Activated CD8-positive, alpha-beta T cell treated with anti-CD3 and anti-CD28 coated beads for 36 hours (primary cell): ENCODE measurements at places on chromosomes 13 and 19. TPM values are rescaled to one million over a fixed set of nuclear protein-coding genes. Genes with fewer than 3 reads are reported as not detected.

GRCh38 chr19:12701596-12702282 is 5.3 kb upstream of the FBXW9 start:
- peaks cover 51% of the 10 kb centered on the region for H3K36me3 ChIP-seq
- no peaks in the 10 kb centered on the region for H3K27me3 ChIP-seq
- H3K27ac ChIP-seq = no peak overlapping the region
- H3K4me3 ChIP-seq = no peak overlapping the region

DNA sequence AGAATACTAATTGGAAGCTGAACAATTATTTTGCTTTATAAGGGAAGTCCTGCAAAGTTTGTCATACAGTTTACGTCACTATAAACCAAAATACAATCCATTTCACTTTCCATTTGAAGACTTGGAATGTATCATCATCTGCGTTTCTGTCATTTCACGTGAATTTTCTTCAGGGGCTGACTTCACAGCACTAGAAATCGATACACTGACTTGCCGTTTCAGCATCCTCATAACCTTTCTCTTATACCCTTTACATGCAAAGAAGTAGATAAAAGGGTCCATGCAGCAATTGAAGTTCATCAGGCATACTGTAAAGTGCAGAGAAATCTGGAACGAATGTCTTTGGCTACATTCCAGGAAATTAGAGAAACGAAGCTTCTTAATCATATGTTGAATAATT is 12.2 kb downstream of the GPR183 start:
- peaks cover 54% of the 10 kb centered on the region for H3K36me3 ChIP-seq
- H3K4me1 ChIP-seq = peaks cover 75% of the 10 kb centered on the region
- no peak for DNase-seq
- no peaks in the 10 kb centered on the region for H3K27me3 ChIP-seq
- peak overlapping the region; percentile 34 for H3K27ac ChIP-seq

GRCh38 chr13:98672947-98673613 is 79.4 kb downstream of the SLC15A1 start:
- H3K27me3 ChIP-seq = no peaks in the 10 kb centered on the region
- no peak overlapping the region for H3K27ac ChIP-seq
- H3K4me3 ChIP-seq = no peak overlapping the region
- DNase-seq = peak; percentile 58

DNA sequence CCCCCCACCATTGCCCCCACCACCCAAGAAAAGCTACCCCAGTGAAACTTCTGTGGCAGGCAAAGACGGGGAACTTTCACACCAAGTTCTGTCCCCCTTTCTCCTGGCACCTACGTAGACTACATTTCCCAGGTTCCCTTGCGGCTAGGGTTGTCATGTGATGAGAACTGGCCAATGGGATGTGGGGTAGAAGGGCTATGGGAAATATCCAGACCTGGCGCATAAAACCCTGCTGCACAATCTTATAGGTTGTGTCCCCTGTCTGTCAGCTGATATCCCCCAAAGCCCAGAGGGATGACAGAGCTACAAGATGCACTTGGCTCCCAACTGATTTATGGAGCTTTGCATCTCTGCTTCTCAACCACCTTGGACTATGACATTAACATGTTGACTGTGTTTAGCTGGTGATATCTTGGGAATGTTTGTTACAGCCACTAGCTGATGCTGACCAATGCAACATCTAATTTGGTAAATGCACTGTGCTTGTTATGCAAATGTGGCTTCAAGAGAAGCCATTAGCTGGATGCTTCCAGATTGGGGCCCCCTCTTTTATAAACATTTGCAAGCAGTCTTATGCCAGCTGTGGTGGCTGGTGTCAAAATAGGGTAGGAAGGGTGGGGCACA is 6.1 kb downstream of the SH2D3A start:
- H3K27ac ChIP-seq = no peak overlapping the region
- H3K4me3 ChIP-seq = no peak overlapping the region

- H3K27ac ChIP-seq = peak within 1 kb of the TSS; percentile 87
- peaks cover 21% of the 10 kb centered on the region for H3K4me1 ChIP-seq
- H3K27me3 ChIP-seq = no peaks in the 10 kb centered on the region
Observed at GRCh38 chr19:11887611-11888531, at the start of gene ZNF69. ZNF69 (plus strand) TSS chr19:11887782; CDS start chr19:11887924, 142 bp downstream.

Gene VASP
- total RNA-seq = 152 TPM

Gene OR7D2
- not detected for total RNA-seq

DNA sequence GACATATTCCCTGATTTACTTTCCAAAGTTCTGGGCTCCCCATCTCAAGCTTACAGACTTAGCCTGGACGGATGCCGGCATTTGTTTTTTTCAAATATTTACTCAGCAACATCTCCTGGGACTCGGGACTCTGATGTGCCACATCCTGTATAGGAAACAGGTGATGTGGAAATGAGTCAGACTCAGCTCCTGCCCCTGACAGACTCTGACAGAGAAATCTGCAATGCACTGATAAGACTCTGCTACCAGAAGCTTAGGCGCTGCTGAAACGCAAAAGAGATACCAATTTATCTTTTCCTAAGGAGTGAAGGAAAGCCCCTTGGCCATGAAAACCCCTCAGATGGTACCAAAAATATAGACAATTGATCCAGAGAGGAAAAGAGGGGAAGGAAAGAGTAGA is 16.2 kb downstream of the LAIR2 start:
- H3K4me3 ChIP-seq = no peak overlapping the region
- peak overlapping the region; percentile 71 for H3K27ac ChIP-seq
- peaks cover 51% of the 10 kb centered on the region for H3K4me1 ChIP-seq
- peak; percentile 64 for DNase-seq

DNA sequence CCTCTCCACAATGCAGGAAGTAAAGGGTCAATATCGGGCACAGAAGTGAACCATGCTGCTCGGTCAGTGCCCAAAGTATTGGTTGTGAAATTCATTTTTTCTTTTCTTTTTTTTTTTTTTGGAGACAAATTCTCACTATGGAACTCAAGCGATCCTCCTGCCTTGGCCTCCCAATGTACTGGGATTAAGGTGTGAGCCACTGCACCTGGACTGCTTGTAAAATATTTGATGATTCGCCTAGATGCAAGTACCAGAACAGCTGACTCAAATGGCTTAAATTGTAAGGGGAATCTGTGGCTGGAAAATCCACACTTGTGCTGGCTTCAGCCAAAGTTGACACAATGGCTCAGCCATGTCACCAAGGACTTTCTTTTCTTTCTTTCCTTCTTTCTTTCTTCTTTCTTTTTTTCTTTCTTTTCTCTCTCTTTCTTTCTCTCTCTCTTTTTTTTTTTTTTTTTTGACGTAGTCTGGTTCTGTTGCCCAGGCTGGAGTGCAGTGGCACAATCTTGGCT is 43.7 kb downstream of the NUMBL start:
- H3K4me3 ChIP-seq = no peak overlapping the region
- no peak overlapping the region for H3K27ac ChIP-seq
- peaks cover 2% of the 10 kb centered on the region for H3K27me3 ChIP-seq
- H3K4me1 ChIP-seq = no peaks in the 10 kb centered on the region
- no peak for DNase-seq

- DNase-seq = no peak
- H3K4me3 ChIP-seq = no peak overlapping the region
- peaks cover 6% of the 10 kb centered on the region for H3K4me1 ChIP-seq
- peaks cover 14% of the 10 kb centered on the region for H3K27me3 ChIP-seq
- no peaks in the 10 kb centered on the region for H3K36me3 ChIP-seq
Observed at GRCh38 chr13:33206425-33206824, 79.1 kb downstream of the STARD13 start.

- DNase-seq = no peak
- H3K4me3 ChIP-seq = no peak overlapping the region
Observed at GRCh38 chr13:112582263-112582662, 5.7 kb downstream of the TUBGCP3 start.

DNA sequence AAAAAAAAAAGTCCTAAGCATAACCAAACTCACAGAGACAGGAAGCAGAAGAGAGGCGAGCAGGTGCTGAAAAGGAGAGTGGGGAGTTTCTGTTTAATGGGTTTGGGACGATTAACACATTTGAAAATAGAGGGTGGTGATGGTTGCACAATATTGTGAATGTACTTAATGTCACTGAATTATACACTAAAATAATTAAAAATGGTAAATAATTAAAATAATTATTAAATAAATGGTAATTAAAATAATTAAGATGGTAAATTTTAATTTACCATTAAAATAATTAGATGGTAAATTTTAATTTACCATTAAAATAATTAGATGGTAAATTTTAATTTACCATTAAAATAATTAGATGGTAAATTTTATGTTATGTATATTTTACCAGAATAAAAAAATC is 74.8 kb upstream of the XPO4 start:
- DNase-seq = no peak
- H3K4me3 ChIP-seq = no peak overlapping the region
- H3K27me3 ChIP-seq = no peaks in the 10 kb centered on the region
- H3K4me1 ChIP-seq = no peaks in the 10 kb centered on the region

DNA sequence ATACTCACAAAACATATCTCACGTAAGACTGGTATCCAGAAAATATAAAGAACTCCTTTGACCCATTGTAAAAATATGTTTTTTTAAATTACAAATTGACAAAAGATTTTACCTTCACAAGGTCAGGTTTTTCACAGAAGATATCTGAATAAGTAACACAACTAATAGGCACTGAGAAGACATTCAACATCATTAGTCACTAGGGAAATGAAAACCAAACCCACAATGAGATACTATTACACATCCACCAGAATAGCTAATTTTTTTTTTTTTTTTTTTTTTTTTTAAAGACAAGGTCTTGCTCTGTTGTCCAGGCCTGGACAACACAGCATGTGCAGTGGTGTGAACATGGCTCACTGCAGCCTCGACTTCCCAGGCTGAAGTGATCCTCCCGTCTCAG is 157.5 kb downstream of the MIPEP start:
- no peaks in the 10 kb centered on the region for H3K27me3 ChIP-seq
- no peak overlapping the region for H3K27ac ChIP-seq
- H3K4me3 ChIP-seq = no peak overlapping the region
- no peak for DNase-seq
- no peaks in the 10 kb centered on the region for H3K4me1 ChIP-seq

- no peaks in the 10 kb centered on the region for H3K36me3 ChIP-seq
- DNase-seq = no peak
- no peak overlapping the region for H3K4me3 ChIP-seq
- H3K27ac ChIP-seq = no peak overlapping the region
- no peaks in the 10 kb centered on the region for H3K27me3 ChIP-seq
- peaks cover 12% of the 10 kb centered on the region for H3K4me1 ChIP-seq
Observed at GRCh38 chr13:77350811-77351210, 23.9 kb upstream of the MYCBP2 start.

Gene NPHS1
- total RNA-seq = not detected

GRCh38 chr13:82088781-82089180 is 1747.9 kb upstream of the SPRY2 start:
- H3K4me1 ChIP-seq = no peaks in the 10 kb centered on the region
- no peak overlapping the region for H3K27ac ChIP-seq
- H3K27me3 ChIP-seq = no peaks in the 10 kb centered on the region
- H3K36me3 ChIP-seq = no peaks in the 10 kb centered on the region
- H3K4me3 ChIP-seq = no peak overlapping the region

DNA sequence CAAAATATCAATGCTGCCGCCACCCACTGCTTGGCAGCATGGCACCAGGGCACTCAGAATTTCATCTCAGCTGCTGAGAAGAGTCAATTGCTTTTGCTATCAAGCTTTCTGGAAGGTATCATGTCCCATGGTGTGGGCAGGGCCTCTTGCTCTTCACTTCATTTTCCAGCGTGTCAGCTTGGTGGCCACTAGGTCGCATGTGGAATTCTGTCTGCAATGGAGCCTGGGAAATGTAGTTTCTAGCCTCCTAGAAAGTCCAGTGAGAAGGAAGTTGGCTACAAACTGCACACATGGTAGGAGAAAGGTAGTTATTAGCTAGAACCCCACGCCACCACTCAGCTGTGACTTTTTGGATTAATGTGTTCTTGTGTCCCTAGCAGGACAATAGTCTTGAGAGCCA is 105.3 kb downstream of the MYO16 start:
- H3K4me3 ChIP-seq = no peak overlapping the region
- no peaks in the 10 kb centered on the region for H3K36me3 ChIP-seq
- no peak for DNase-seq
- H3K27me3 ChIP-seq = no peaks in the 10 kb centered on the region
- no peak overlapping the region for H3K27ac ChIP-seq

GRCh38 chr19:4139614-4140236 is 13.7 kb upstream of the CREB3L3 start:
- peak overlapping the region; percentile 3 for H3K4me3 ChIP-seq
- DNase-seq = peak; percentile 93
- no peaks in the 10 kb centered on the region for H3K36me3 ChIP-seq
- no peak overlapping the region for H3K27ac ChIP-seq
- H3K4me1 ChIP-seq = peaks cover 11% of the 10 kb centered on the region
- H3K27me3 ChIP-seq = peaks cover 2% of the 10 kb centered on the region

Gene ZNF607
- 7.4 TPM for total RNA-seq

DNA sequence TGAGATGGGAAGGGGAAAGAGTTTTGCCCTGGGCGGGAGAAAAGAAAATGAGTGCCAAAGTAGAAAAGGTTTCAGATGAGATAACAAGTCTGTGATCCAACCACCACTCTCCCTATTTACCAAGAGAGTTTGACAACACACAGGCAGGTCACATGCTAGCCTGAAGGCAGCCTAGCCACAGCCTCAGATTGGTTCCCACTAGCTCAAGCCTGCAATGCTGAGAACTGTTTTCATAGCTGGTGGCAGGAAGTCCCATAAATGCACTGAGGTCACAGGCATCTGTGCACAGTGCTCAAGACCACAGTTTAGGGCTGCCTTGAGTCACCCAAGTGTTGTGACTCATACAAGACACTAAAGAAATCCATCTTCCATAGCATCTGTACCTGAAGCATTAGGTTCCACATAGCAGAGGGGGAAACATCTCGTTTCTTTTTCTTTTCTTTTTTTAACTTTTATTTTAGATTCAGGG is 18.5 kb upstream of the POP4 start:
- peaks cover 4% of the 10 kb centered on the region for H3K36me3 ChIP-seq
- peaks cover 17% of the 10 kb centered on the region for H3K27me3 ChIP-seq
- H3K27ac ChIP-seq = peak overlapping the region; percentile 55
- peaks cover 29% of the 10 kb centered on the region for H3K4me1 ChIP-seq
- H3K4me3 ChIP-seq = no peak overlapping the region

DNA sequence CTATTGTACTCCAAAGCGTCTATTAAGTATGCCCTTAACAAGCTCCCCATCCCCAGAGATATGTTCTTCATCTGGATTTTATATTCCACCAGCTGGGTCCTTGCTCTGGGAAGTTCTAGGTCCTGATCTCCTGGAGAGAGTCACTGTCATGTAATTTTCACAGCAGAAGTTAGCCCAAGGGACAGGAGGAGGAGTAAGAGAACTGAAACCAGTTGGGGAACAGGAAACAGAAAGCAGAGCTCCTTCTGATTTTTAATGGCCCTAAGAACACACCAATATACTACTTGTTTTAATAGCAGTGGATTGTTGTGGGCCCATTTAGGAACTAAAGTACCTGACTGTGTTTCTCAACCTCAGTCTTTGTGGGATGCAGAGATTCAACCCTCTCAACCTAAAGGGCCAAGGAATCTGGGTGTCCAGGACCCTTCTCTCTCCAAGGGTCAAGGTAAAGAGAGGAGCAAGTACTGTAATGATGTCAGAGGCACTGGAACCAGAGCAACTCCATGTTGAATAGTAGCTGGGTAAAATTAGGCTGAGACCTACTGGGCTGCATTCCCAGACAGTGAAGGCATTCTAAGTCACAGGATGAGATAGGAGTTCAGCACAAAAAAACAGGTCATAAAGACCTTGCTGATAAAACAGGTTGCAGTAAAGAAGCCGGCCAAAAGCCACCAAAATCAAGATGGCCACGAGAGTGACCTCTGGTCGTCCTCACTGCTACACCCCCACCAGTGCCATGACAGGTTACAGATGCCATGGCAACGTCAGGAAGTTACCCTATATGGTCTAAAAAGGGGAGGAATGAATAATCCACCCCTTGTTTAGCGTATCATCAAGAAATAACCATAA is 8.1 kb upstream of the FPR3 start:
- no peaks in the 10 kb centered on the region for H3K36me3 ChIP-seq
- H3K4me3 ChIP-seq = no peak overlapping the region
- no peaks in the 10 kb centered on the region for H3K4me1 ChIP-seq
- H3K27ac ChIP-seq = no peak overlapping the region
- no peak for DNase-seq
- peaks cover 6% of the 10 kb centered on the region for H3K27me3 ChIP-seq

Gene CBARP
- total RNA-seq = 0.49 TPM

Gene NCR1
- total RNA-seq = 0.58 TPM

Gene ZNF285
- total RNA-seq = 1.7 TPM

Gene FFAR1
- total RNA-seq = not detected
